ENCODE measurements at places on chromosomes 3 and 15. TPM values are rescaled to one million over a fixed set of nuclear protein-coding genes. Genes with fewer than 3 reads are reported as not detected.
A peak's percentile ranks its signal among the peaks of the same experiment; 100 is the strongest.

Gene OR5K4
- not detected for total RNA-seq

Gene FAH
- total RNA-seq: 42.1 TPM

Gene CERS3
- not detected for total RNA-seq

Gene CYP8B1
- 21.2 TPM for total RNA-seq

Gene MCF2L2
- 0.47 TPM for total RNA-seq

Gene ADAMTS17
- total RNA-seq: 0.28 TPM

Gene TPRG1
- 1.0 TPM for total RNA-seq

Gene BCHE
- total RNA-seq: 37.2 TPM

Gene ZNF620
- 2.4 TPM for total RNA-seq

Gene CCDC9B
- 0.61 TPM for total RNA-seq

Gene C3orf49
- not detected for total RNA-seq

Gene APPL1
- 19.0 TPM for total RNA-seq

Gene SCN11A
- total RNA-seq: 0.08 TPM

Gene SST
- not detected for total RNA-seq

DNA sequence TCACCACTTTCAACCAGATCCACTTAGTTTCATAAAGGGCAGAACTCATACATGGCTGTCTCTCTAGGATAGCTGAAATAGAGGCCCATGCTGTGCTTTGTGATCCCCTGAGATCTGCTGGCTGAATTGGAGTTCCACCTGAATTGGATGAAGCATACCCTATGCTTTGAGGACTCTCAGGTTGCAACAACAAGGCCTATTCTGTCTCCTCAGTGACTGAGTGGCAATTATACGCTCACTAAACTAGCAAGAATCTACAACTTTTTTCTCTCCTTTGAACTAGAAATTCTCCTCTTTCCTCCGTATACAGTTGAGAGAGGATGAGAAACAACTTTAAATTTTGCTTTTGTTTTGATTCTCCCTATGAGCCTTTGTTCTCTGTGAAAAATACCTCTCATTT, 348.7 kb downstream of the LSAMP start:
- no peaks in the 10 kb centered on the region for H3K4me1 ChIP-seq
- H3K36me3 ChIP-seq: no peaks in the 10 kb centered on the region
- no peak overlapping the region for H3K27ac ChIP-seq
- no peak overlapping the region for H3K4me3 ChIP-seq

DNA sequence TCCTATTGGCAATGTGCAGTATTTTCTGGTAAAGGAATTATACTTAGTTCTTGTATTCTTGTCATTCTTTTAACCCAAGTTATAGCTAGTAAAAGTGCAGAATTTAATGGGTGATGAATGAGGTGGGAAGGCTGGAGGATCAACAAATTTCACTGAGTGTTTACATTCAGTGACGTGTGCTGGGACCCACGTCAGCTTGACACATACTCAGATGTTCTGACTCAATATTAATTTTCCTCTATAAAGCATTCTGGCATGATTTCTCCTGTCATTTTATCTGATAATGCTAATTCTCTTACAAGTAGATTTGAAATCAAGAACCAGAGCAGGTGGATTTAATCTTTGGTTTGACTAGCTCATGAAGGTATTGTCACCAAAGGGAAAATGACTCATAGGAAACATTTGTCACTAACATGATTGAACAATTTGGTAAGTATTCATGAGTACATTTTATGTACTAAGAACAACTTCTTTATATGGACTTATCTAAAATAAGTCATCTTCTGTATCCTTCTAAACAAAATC, 71.0 kb upstream of the SYNPR start:
- no peak overlapping the region for H3K4me3 ChIP-seq
- H3K36me3 ChIP-seq: no peaks in the 10 kb centered on the region
- no peak for DNase-seq
- no peaks in the 10 kb centered on the region for H3K4me1 ChIP-seq

DNA sequence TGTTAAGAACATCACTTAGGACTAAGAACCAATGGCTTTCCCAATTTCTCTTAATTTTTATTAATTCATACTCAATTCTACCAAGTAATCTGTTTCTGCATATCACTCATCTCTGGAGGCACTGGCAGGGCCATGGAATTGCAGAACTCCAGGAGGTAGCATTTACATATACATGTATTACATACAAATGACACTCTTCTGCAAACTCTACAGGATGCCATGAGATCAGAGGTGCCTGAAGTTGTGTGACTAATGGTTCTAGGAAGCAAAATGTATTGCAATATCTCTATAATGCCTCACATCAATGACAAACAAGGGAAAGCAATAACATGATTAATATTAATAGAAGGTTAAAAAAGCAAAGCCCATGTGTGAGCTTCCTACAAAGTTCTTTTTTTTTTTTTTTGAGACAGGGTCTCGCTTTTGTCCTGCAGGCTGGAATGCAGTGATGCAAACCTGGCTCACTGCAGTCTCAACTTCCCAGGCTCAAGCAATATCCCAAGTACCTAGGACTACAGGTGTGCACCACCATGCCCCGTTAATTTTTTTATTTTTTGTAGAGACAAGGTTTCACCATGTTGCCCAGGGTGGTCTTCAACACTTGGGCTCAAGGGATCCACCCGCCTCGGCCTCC, 33.0 kb downstream of the DENND6A start:
- H3K4me3 ChIP-seq: no peak overlapping the region
- H3K27ac ChIP-seq: no peak overlapping the region
- H3K4me1 ChIP-seq: peaks cover 2% of the 10 kb centered on the region
- no peak for DNase-seq
- no peaks in the 10 kb centered on the region for H3K36me3 ChIP-seq

DNA sequence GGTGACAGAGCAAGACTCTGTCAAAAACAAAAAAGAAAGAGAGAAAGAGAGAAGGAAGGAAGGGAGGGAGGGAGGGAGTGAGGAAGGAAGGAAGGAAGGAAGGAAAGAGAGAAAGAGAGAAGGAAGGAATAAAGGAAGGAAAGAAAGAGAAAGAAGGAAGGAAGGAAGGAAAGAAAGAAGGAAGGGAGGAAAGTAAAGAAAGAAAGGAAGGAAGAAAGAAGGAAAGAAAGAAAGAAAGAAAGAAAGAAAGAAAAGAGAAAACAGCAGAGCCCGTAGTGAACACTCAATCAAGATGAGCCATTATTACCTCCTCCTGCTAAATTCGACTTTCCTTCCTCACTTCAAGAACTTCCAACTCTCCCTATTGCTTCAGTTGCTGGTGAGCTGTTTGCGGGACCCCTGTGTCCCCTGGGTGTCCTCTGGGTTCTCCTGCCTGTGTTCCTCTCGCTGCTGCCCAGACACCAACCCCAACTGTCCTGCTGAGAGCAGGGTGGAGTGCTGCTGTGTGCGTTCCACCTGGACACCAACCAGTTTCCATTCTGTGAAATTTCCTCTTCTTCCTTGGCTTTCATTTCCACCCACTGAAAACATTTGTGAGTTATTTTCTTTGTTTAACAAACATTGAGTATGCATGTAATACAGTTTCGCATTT, 266.4 kb downstream of the FAM43A start:
- H3K4me3 ChIP-seq: no peak overlapping the region
- no peaks in the 10 kb centered on the region for H3K27me3 ChIP-seq
- no peak for DNase-seq
- peaks cover 3% of the 10 kb centered on the region for H3K4me1 ChIP-seq
- no peaks in the 10 kb centered on the region for H3K36me3 ChIP-seq
- no peak overlapping the region for H3K27ac ChIP-seq

- H3K4me1 ChIP-seq: no peaks in the 10 kb centered on the region
- no peaks in the 10 kb centered on the region for H3K27me3 ChIP-seq
- no peak overlapping the region for H3K4me3 ChIP-seq
These were observed 61.0 kb downstream of the HMG20A start for GRCh38 chr15:77481670-77482069.

- no peak overlapping the region for H3K27ac ChIP-seq
- peaks cover 59% of the 10 kb centered on the region for H3K4me1 ChIP-seq
- H3K36me3 ChIP-seq: no peaks in the 10 kb centered on the region
- no peak overlapping the region for H3K4me3 ChIP-seq
- DNase-seq: no peak
- H3K27me3 ChIP-seq: no peaks in the 10 kb centered on the region
These were observed 1.8 kb upstream of the RTP3 start for GRCh38 chr3:46495901-46496456.

GRCh38 chr3:43378066-43378935, 92.0 kb downstream of the SNRK start:
- H3K4me3 ChIP-seq: no peak overlapping the region
- peaks cover 2% of the 10 kb centered on the region for H3K4me1 ChIP-seq
- DNase-seq: peak; percentile 56
- no peaks in the 10 kb centered on the region for H3K27me3 ChIP-seq
- no peaks in the 10 kb centered on the region for H3K36me3 ChIP-seq
- H3K27ac ChIP-seq: peak overlapping the region; percentile 52

GRCh38 chr3:116728454-116728853, 18.9 kb downstream of the TUSC7 start:
- H3K4me1 ChIP-seq: no peaks in the 10 kb centered on the region
- no peaks in the 10 kb centered on the region for H3K27me3 ChIP-seq
- H3K36me3 ChIP-seq: no peaks in the 10 kb centered on the region
- no peak for DNase-seq
- H3K4me3 ChIP-seq: no peak overlapping the region
- no peak overlapping the region for H3K27ac ChIP-seq

GRCh38 chr15:33149919-33150318, 44.6 kb downstream of the FMN1 start:
- no peaks in the 10 kb centered on the region for H3K36me3 ChIP-seq
- DNase-seq: no peak
- H3K4me3 ChIP-seq: no peak overlapping the region
- no peaks in the 10 kb centered on the region for H3K4me1 ChIP-seq
- no peaks in the 10 kb centered on the region for H3K27me3 ChIP-seq

DNA sequence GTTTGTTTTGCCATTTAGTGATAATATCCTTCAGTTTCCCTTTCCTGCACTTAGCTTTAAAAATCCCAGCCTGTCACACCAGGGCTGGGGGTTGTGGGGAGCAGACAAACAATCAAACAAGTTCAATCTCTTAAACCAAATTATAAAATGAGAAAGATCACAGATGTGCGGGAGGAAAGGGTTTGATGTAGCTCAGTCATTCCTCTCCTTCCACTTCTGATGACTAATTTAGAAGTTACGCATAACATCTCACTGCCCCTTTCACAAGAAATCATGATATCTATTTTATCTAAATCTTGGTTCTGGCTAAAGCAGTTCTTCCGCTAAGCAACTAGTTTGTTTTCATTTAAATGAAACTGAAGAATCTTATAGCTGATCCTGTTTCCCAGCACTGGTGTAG, 34.1 kb upstream of the ATG7 start:
- no peak overlapping the region for H3K27ac ChIP-seq
- no peaks in the 10 kb centered on the region for H3K27me3 ChIP-seq
- H3K4me1 ChIP-seq: no peaks in the 10 kb centered on the region

GRCh38 chr15:46815240-46815639, 902.1 kb upstream of the SEMA6D start:
- H3K27me3 ChIP-seq: no peaks in the 10 kb centered on the region
- H3K4me3 ChIP-seq: no peak overlapping the region

GRCh38 chr15:43221422-43221821, 604 bp upstream of the EPB42 start:
- no peak overlapping the region for H3K27ac ChIP-seq
- peaks cover 2% of the 10 kb centered on the region for H3K27me3 ChIP-seq
- H3K4me1 ChIP-seq: no peaks in the 10 kb centered on the region
- no peak for DNase-seq
- no peaks in the 10 kb centered on the region for H3K36me3 ChIP-seq

Measured in liver (tissue), 10 donors.